ENCODE measurements at places on chromosomes 1 and 21.
A peak's percentile ranks its signal among the peaks of the same experiment; 100 is the strongest.

DNA sequence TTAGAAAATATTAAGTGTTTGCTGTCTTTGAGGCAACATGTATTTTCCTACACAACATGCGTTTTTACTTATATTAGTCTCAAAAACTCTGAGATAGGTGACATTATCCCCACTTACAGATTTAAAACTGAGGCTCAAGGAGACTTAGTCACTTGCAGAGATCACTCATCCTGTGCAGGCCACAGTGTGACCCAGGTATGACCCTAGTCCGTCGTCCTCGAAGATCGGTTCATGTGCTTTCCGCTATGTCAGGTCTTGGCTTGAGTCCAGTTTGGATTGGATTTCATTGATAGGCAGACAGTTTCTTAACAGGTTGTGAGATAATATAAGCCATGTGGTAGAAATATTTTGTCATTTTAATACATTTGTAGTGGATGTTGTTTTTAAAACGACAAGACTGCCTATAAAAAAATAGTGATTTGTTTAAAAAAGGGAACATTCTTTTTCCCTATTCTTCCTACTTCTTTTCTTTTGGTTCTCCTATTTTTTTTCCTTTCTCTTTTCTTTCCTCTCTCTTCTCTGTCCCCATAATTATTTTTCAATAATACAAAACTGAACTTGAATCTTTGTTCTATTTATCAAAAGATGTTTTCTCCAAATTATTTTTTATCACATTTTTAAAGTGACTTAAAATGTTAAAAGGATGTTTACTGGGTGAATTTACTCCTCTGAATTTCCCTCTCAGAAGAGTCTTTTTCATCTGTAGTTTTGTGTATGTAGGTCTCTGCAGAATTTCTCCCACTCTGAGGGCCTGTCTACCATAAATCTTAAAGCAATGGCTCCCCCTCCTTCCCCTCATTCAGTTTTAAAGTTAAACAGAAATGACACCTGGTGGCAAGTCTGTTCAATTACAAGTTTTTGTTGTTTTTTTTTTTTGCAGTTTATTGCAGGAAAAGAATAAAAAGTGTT lies 81.8 kb downstream of the PHTF1 start:
- peaks cover 27% of the 10 kb centered on the region for H3K36me3 ChIP-seq
- H3K4me3 ChIP-seq, result no peak overlapping the region
- no peaks in the 10 kb centered on the region for H3K27me3 ChIP-seq
- H3K27ac ChIP-seq, result no peak overlapping the region
- DNase-seq, result peak; percentile 31

DNA sequence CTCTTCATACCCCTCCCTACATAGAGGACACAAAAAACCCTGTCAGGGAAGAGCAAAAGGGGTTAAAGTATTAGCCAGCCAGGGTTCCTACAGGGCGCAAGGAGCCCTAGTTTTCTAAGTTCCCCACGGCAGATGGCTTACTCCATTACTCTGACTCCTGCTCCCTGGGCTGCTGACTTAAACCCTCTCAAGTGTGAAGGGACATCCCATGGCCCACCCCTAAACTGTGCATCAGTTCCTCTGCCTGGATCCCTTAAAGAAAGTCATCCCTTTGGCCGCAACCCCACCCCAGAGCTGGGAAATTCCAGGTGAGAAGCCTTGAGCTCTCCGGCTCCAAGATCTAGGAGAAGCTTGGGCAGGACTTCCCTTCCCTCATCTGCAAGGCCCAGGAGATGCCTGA lies 236.0 kb downstream of the TOMM20 start:
- no peak for DNase-seq
- no peaks in the 10 kb centered on the region for H3K36me3 ChIP-seq
- H3K4me3 ChIP-seq, result no peak overlapping the region
- no peaks in the 10 kb centered on the region for H3K27me3 ChIP-seq
- H3K27ac ChIP-seq, result no peak overlapping the region

DNA sequence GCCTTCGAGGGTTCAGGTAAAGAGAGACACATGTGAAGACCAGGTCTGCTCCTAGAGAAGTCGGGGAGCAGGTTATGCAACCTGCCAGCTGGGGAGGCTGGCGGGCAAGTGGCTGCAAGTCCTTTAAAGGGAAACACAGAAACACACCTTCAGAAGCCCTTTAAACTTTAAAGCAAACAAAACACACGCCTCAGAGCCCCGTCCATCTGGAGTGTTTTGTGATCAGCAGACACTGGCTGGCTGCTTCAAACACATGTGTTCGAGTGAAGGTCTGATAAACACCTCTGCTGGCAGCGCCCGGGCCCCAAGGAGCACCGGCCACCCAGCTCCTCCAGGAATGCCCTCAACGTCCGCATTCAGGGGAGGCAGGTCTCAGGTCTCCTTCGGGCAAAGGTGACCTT lies 15.2 kb downstream of the RIPK4 start:
- H3K4me3 ChIP-seq, result no peak overlapping the region
- DNase-seq, result no peak
- H3K4me1 ChIP-seq, result peaks cover 48% of the 10 kb centered on the region

DNA sequence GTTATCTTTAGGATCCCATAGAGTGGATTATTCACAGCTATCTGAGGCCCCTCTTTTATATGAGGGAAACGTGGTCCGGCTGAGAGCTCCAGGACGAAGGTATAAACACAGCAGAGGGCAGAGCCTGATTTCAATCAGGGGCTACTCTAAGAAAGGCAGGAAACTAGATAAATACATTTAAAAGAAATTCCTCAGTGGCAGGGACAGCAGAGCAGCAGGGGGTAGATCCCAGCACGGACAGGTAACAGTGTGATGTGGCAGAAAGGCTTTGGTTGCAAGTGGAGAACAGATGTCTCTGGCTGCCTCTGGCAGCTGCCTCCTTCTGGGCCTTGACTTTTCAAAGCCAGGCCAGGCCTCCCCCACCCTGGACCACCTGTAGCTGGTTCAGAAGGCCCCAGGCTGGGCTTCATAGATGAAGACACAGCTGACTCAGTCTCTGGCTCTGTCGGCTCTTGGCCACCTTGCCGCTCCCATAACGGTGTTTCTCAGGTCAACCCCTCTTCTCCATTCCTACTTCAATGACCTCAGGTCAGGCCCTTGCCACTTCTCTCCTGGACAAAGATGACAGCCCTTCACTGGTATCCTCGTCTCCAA lies 43.8 kb downstream of the FAM78B start:
- H3K36me3 ChIP-seq, result no peaks in the 10 kb centered on the region
- H3K27ac ChIP-seq, result no peak overlapping the region
- no peaks in the 10 kb centered on the region for H3K27me3 ChIP-seq
- H3K4me3 ChIP-seq, result no peak overlapping the region

- no peaks in the 10 kb centered on the region for H3K27me3 ChIP-seq
- H3K36me3 ChIP-seq, result no peaks in the 10 kb centered on the region
- H3K4me1 ChIP-seq, result no peaks in the 10 kb centered on the region
- H3K27ac ChIP-seq, result no peak overlapping the region
Measured at GRCh38 chr1:53371851-53372250, 44.0 kb upstream of the LRP8 start.

- no peaks in the 10 kb centered on the region for H3K27me3 ChIP-seq
- H3K27ac ChIP-seq, result no peak overlapping the region
- H3K4me1 ChIP-seq, result no peaks in the 10 kb centered on the region
- DNase-seq, result no peak
- H3K4me3 ChIP-seq, result no peak overlapping the region
Measured at GRCh38 chr1:61287734-61288133, 205.4 kb downstream of the NFIA start.

- DNase-seq, result no peak
- peaks cover 11% of the 10 kb centered on the region for H3K27me3 ChIP-seq
- peaks cover 23% of the 10 kb centered on the region for H3K4me1 ChIP-seq
- no peaks in the 10 kb centered on the region for H3K36me3 ChIP-seq
Measured at GRCh38 chr1:27057801-27058625, 45.4 kb upstream of the TENT5B start.

GRCh38 chr1:214637722-214638458 lies 34.9 kb downstream of the CENPF start:
- no peak overlapping the region for H3K27ac ChIP-seq
- no peak for DNase-seq
- H3K27me3 ChIP-seq, result no peaks in the 10 kb centered on the region
- H3K36me3 ChIP-seq, result peaks cover 100% of the 10 kb centered on the region
- H3K4me3 ChIP-seq, result no peak overlapping the region

- no peaks in the 10 kb centered on the region for H3K27me3 ChIP-seq
- H3K36me3 ChIP-seq, result no peaks in the 10 kb centered on the region
- peaks cover 6% of the 10 kb centered on the region for H3K4me1 ChIP-seq
- DNase-seq, result peak; percentile 65
- peak overlapping the region; percentile 49 for H3K27ac ChIP-seq
- H3K4me3 ChIP-seq, result peak overlapping the region; percentile 74
Measured at GRCh38 chr1:165235155-165235776, 121.2 kb downstream of the LMX1A start.

DNA sequence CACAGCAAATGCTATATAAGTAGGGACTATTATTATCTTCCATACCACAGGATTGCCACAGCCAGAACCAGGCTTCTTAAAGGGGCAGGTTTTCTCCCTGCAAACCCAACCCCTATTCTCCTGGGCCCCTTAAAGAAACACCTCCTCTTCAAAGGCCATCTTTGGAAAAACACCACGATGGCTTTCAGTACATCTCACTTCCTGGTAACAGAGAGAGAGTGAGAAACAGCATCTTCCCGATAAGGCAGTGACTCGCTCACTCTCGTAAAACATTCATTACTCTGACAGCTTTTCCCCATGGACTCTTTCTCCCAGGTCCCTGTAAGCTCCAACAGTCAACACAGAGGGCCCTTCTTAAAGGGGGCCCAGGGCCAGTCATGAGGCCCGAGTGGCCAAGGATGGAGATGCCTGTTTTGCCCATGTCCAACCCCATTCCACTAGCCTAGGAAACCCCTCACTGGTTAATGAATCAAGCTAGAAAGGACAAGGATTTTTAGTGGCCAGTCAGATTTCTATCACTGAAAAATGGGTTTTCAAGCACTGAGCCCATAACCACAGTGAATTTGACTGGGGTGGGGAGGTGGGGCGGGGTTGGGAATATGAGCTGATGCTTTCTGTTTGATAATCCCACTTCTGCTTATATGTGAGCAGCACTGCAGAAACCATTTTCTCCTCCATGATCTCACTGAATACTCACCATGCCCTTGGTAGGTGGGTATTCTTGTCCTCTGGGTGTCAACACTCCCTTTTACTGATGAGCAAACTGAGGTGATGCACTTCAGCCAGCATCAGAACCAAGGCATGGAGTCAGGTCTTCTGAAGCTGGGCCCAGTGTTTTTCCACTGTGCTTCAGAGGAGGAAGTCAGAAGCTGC lies 3.6 kb upstream of the NAV1 start:
- H3K27ac ChIP-seq, result no peak overlapping the region
- H3K4me3 ChIP-seq, result no peak overlapping the region
- peaks cover 23% of the 10 kb centered on the region for H3K4me1 ChIP-seq

- no peak for DNase-seq
- H3K36me3 ChIP-seq, result no peaks in the 10 kb centered on the region
Measured at GRCh38 chr1:115911294-115911693, 65.0 kb upstream of the SLC22A15 start.

GRCh38 chr1:154859786-154860155 lies 10.3 kb downstream of the KCNN3 start:
- no peak for DNase-seq
- no peaks in the 10 kb centered on the region for H3K36me3 ChIP-seq
- no peak overlapping the region for H3K4me3 ChIP-seq
- H3K27me3 ChIP-seq, result peaks cover 2% of the 10 kb centered on the region
- peaks cover 23% of the 10 kb centered on the region for H3K4me1 ChIP-seq

GRCh38 chr1:48931506-48932192 lies 155.0 kb upstream of the BEND5 start:
- no peaks in the 10 kb centered on the region for H3K36me3 ChIP-seq
- peaks cover 3% of the 10 kb centered on the region for H3K4me1 ChIP-seq
- no peak overlapping the region for H3K4me3 ChIP-seq

GRCh38 chr1:161139766-161140165 lies 7.3 kb upstream of the DEDD start:
- DNase-seq, result no peak
- no peaks in the 10 kb centered on the region for H3K27me3 ChIP-seq
- H3K36me3 ChIP-seq, result no peaks in the 10 kb centered on the region

GRCh38 chr1:31618916-31619846 lies 1.7 kb downstream of the HCRTR1 start:
- no peak overlapping the region for H3K4me3 ChIP-seq
- no peaks in the 10 kb centered on the region for H3K36me3 ChIP-seq
- no peak overlapping the region for H3K27ac ChIP-seq
- H3K4me1 ChIP-seq, result peaks cover 4% of the 10 kb centered on the region

- no peaks in the 10 kb centered on the region for H3K36me3 ChIP-seq
- no peak overlapping the region for H3K4me3 ChIP-seq
- no peak overlapping the region for H3K27ac ChIP-seq
- H3K27me3 ChIP-seq, result no peaks in the 10 kb centered on the region
- no peak for DNase-seq
Measured at GRCh38 chr1:56439610-56440264, 139.6 kb downstream of the PLPP3 start.

- no peak for DNase-seq
- H3K36me3 ChIP-seq, result no peaks in the 10 kb centered on the region
- H3K4me3 ChIP-seq, result no peak overlapping the region
- H3K4me1 ChIP-seq, result no peaks in the 10 kb centered on the region
- H3K27me3 ChIP-seq, result no peaks in the 10 kb centered on the region
- H3K27ac ChIP-seq, result no peak overlapping the region
Measured at GRCh38 chr1:24853649-24854048, 76.4 kb downstream of the RUNX3 start.

DNA sequence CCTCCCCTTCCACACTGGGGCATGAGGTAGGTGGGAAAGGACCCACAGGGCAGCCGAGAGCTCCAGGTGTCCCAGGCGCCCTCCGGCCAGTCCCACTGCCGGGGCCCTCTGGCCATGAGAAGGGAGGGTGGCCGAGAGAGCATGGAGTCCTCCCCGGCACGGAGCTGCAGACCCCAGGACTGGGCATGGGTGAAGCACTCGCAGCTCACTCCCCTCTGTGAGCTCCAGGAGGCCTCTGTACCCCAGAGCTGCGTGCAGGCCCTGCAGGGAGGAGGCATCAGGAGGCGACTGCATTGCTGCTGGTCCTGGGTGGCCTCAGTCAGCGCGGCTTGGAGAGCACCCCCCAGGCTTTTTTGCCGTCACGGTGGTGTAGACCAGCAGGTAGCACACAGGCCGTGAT lies 80.1 kb upstream of the TTC34 start:
- H3K27me3 ChIP-seq, result peaks cover 93% of the 10 kb centered on the region
- H3K4me1 ChIP-seq, result peaks cover 4% of the 10 kb centered on the region
- H3K27ac ChIP-seq, result no peak overlapping the region
- H3K36me3 ChIP-seq, result no peaks in the 10 kb centered on the region
- no peak overlapping the region for H3K4me3 ChIP-seq

- peaks cover 40% of the 10 kb centered on the region for H3K4me1 ChIP-seq
- no peak overlapping the region for H3K4me3 ChIP-seq
- no peaks in the 10 kb centered on the region for H3K27me3 ChIP-seq
- H3K36me3 ChIP-seq, result peaks cover 17% of the 10 kb centered on the region
- H3K27ac ChIP-seq, result no peak overlapping the region
Measured at GRCh38 chr1:200889571-200889970, 5.1 kb upstream of the INAVA start.

DNA sequence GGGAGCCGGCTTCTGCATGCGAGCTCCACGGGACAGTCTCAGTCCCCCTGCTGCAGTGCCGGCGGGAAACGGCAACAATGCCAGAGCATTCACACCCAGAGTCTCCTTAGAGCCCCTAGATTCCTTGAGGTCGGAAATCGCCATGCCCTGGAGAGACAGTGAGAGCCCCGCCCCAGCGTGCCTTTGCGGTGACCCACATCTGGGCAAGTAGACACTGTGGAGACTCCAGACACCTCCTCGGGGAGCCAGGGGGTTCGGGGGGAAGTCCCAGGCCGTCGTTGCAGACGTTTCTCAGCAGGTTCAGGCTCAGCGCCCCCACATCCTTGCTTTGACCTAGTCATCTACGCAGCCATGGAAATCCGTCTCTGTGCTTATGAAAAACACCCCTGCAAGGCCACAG lies 81.3 kb upstream of the ARHGEF16 start:
- no peaks in the 10 kb centered on the region for H3K36me3 ChIP-seq
- no peak for DNase-seq
- H3K4me1 ChIP-seq, result no peaks in the 10 kb centered on the region
- no peak overlapping the region for H3K27ac ChIP-seq

- H3K4me1 ChIP-seq, result peaks cover 11% of the 10 kb centered on the region
- H3K27me3 ChIP-seq, result no peaks in the 10 kb centered on the region
- no peak overlapping the region for H3K4me3 ChIP-seq
- DNase-seq, result no peak
- no peak overlapping the region for H3K27ac ChIP-seq
Measured at GRCh38 chr21:45856442-45856841, 125.1 kb upstream of the COL6A1 start.

Measured in neuronal stem cell (in vitro differentiated cells).